ENCODE measurements at places on chromosomes 12 and 14.

GRCh38 chr12:4243091-4243490, 30.5 kb upstream of the CCND2 start:
- DNase-seq = no peak

GRCh38 chr12:127943481-127944210, 323.3 kb upstream of the TMEM132C start:
- no peak for DNase-seq

DNA sequence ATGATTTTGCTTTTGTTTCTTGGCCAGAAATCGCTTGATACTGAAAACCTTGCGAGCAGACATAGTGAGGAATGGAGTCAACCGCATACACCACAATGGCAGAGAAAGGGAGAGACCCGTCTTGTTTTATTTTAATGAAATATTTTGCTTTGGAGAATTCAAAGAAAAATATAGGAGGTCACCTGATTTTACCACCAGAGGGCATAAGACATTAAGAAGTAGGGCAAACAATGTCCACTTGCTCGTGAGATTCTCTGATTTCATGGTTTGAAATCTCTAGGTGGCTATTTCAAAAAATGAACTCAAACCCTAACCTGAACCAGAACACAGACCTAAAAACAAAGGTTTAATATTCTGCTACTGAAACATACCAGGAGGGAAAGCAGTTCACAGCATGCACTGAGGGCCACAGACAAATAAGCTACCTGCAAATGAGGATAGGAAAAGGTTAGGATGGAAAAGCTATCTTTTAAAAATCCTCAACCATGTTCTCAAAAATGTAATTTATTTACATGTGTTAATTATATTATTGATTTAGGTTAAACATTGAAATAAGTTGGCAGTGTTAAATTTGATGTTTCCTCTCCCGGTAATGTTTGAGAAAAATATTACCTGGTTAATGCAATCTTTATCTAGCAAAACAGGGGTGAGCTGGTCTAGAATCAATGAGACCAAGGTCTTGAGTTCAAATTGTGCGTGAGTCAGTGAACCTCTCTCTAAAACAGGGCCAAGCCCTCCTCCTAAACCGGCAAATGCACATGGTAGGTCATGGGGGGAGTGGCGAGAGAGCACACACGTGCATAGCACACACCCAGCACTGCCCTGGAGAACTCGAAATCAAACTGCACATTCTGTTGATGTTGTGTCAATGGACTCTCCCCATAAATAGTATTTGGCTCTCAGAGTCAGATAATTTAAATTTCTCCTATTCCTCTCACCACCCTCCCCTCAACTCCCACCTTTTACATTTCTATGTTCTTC, 12.5 kb downstream of the IFNG-AS1 start:
- no peak for DNase-seq

GRCh38 chr12:84696281-84696680, 216.3 kb downstream of the SLC6A15 start:
- no peak for DNase-seq

DNA sequence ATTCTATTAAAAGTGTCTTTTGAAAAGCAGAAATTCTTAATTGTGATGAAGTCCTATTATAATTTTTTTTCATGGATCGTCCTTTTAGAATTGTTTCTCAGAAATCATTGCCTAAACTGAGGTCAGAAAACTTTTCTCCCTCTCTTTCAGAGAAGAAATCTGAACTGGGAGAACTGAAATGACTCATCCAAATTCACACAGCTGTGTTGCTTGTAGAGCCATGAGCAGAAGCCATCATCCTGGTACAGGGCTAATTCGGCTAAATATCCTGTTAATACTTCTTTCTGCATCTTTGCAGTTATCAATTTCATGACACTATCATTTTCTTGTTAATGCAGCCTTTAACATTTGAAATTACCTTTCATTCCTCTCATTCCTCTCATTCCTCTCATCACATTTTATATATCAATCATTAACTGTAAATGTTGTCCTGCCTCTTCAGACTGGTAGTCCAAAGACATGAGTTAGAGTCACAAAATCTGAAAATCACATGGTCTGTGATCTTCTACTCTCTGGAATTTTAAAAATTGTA, 15.5 kb downstream of the SLC15A5 start:
- DNase-seq = no peak

DNA sequence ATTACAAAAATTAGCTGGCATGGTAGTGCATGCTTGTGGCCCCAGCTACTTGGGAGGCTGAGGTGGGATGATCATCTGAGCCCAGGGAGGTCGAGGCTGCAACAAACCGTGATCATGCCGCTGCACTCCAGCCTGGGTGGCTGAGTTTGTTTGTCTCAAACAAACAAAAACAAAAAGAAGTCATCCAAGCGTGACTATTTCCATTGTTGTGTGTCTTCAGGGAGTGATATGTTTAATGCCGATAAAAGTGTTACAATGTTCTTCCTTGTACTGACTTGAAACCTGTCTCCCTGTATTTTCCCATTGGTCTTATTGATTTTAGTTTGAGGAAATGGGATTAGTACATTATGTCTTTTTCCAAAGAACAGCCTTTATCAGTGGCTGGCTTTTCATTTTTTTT, 75.6 kb upstream of the USP44 start:
- no peak for DNase-seq

DNA sequence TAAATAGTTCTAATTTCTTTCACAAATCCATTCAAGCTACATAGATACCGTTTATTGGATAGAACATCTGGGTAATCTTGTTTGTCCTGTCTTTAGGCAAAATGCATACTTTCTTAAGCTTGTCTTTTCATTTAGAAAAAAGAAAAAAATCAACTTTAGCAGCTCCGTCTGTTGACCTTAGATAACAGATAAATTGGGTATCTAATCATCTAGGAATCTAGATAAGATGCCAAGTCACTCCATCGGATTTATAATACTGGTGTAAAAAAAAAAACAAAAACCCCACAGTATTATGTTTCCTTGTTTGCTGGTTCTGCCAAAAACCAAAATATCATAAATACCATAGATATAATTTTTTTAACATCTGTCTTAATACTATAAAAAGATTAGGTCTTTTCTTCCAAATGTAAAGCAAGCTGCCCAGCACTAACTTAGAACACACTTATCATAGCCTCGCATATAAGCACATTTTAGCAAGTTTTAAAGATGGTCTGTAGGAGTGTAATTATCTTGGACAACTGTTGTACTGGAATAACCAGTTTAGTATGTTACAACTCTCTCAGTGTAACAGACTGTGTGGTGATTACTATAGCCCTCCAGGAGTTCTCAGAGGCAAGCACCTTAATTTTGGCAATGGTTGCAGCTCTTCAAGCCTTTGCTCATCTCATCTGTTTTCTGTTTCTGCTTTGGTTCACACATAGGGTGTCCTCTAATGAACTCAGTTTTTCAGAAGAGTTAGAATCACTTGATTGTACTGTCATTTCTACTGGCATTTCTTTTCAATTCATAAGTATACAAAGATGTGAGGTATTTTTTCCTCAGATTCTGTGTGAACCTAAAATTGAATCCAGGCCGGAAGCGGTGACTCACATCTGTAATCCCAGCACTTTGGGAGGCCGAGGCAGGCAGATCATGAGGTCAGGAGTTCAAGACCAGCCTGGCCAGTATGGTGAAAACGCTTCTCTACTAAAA, 83.1 kb downstream of the ANO6 start:
- DNase-seq = no peak

Measured in stimulated activated CD4-positive, alpha-beta T cell treated with anti-CD3 and anti-CD28 coated beads, Interleukin-12 subunit alpha, Interleukin-12 subunit beta, amount 100 ng/mL, for 48 hours (primary cell).